ENCODE measurements at places on chromosomes 3 and 15.

DNA sequence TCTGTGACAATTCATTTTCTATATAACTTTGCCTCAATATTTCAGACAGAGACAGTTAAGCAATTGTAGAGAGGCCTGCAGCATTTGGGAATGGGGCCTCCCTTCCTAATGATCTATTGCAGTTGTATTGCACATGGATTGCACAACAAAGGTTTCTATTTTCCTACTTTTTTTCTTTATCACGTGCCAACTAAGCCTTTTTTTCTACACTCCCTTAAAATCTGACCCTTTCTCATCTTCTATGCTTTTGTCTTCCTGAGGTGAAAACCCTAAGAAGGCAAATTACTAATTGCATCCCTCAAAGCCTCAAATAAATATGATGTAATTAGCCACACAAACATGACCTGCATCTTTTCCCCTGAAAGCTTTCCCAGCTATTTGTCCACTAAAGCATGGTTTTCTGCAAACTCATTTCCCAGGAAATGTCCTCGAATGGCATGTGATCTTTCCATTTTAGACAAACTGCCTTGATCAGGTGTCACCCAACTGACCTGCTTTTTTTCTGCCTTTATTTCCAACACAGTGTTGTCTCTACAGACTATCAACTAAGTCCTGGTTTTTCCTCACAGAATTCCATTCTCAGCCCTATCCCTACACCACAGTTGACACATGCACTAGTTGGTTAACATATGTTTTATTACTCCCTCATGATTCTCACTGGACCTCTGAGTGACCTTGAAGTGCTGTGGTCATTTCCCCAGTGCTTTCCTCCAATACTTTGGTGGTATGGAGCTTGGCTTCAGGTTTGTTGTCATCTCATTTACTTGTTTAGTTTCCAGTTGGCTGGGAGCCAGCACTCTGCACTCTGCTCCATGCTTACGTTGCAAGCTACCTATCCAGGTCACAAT, 31.9 kb upstream of the TSC22D2 start:
- no peak for DNase-seq

DNA sequence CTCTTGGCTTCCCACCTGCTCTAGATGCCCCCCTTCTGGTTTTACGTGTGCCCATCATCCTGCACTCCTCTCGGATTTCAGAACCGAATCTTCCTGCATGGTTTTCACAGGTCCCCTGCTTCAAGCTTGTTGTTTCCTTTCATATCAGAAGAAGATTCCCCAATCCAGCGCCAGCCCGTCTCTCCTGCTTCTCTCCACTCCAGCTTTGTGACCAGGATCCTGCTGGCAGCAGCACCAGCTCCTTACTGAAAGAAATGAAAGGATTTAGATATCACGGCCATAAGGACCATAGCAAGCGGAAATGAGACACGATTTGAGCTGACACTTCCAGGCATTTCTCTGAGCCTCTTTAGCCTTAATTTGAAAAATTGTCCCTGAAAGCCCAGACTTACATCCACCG, 180.3 kb upstream of the UBE3A start:
- no peak for DNase-seq

GRCh38 chr3:13563321-13563720, 14.4 kb downstream of the FBLN2 start:
- DNase-seq: no peak

DNA sequence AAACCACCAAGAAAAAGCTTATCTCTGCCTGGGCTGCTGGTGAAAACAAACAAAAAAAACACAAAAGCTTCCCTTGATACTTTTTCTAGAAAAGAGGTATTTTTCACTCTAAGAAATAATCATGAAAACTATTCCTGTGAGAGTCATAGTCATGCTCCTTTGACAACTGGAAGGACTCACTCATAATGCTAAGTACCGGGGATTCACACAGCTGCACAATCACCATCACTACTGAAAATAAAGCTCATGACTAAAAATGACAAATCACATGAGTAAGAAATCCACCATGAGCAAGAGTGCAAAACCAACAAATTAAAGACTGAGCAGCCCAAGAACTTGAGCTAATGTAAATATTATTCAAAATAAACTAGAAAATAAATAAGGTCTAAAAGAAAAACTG, 10.6 kb upstream of the POU1F1 start:
- no peak for DNase-seq

- DNase-seq: no peak
Observed at GRCh38 chr3:148600902-148601765, 96.6 kb upstream of the AGTR1 start.

DNA sequence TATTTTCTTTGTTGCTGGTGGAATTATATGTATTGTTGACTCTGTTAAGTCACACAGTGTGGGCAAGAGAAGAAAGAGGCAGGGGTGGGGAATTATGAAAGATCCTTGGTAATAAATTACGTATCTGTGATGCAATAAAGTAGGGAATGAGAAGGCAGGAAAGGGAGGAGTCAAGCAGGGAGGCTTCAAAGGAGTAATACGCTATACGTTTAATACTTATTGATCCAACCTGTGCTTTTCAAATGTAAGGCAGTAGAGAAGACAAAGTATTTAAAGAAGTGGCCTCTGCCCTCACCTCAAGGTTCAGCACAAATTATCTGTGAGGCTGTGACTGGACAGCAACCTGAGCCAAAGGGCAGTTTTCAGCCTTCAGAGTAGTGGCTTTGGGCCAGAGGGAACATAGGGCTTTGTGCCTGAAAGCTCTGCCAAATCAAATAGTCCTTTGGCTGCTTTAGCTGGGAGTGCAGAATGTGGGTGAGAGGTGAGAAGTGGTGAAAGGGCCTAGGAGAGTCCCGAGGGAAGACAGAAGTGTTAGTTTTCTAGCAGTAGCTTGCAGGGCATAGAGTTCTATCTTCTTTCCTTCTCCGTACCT, 1.2 kb upstream of the PLIN1 start:
- no peak for DNase-seq
